Muscle of arm (tissue), 14 donors: ENCODE measurements at places on chromosomes 4 and X. TPM values are rescaled to one million over a fixed set of nuclear protein-coding genes. Genes with fewer than 3 reads are reported as not detected.

Gene MTMR8
- 1.9 TPM for polyA plus RNA-seq

Gene HMX1
- 0.08 TPM for polyA plus RNA-seq

Gene KLB
- not detected for polyA plus RNA-seq

Gene ATP1B4
- 231 TPM for polyA plus RNA-seq

Gene LARP7
- 59.0 TPM for polyA plus RNA-seq

Gene PCDH7
- 28.8 TPM for polyA plus RNA-seq

Gene USP27X
- 2.6 TPM for polyA plus RNA-seq

Gene VCX3A
- not detected for polyA plus RNA-seq

Gene BEX1
- 2.5 TPM for polyA plus RNA-seq

Gene SPRY1
- 170 TPM for polyA plus RNA-seq

Gene AR
- 6.9 TPM for polyA plus RNA-seq

Gene XAGE2
- not detected for polyA plus RNA-seq

Gene ATOH1
- not detected for polyA plus RNA-seq

Gene GPR82
- polyA plus RNA-seq, result not detected

Gene RCHY1
- not detected for polyA plus RNA-seq

Gene CXorf65
- polyA plus RNA-seq, result 1.3 TPM

Gene TLR2
- 2.2 TPM for polyA plus RNA-seq

Gene STBD1
- polyA plus RNA-seq, result 31.3 TPM

Gene EDNRA
- polyA plus RNA-seq, result 75.8 TPM

Gene CNGA2
- not detected for polyA plus RNA-seq

Gene NOA1
- 19.6 TPM for polyA plus RNA-seq

Gene CLDN24
- polyA plus RNA-seq, result not detected

Gene SMIM10
- 13.8 TPM for polyA plus RNA-seq

Gene ARMCX1
- polyA plus RNA-seq, result 96.1 TPM

Gene SPANXA1
- not detected for polyA plus RNA-seq

Gene AMBN
- not detected for polyA plus RNA-seq

Gene PROM1
- 58.1 TPM for polyA plus RNA-seq

Gene MAB21L2
- not detected for polyA plus RNA-seq

Gene FIP1L1
- 49.4 TPM for polyA plus RNA-seq

Gene VGLL1
- polyA plus RNA-seq, result 0.58 TPM

Gene P2RY8
- 1.2 TPM for polyA plus RNA-seq

Gene ADH7
- polyA plus RNA-seq, result not detected

Gene ARHGAP36
- polyA plus RNA-seq, result 644 TPM

Gene TRAPPC11
- polyA plus RNA-seq, result 32.1 TPM

Gene DRP2
- polyA plus RNA-seq, result 1.9 TPM

Gene PNMA6F
- not detected for polyA plus RNA-seq

Gene CLNK
- polyA plus RNA-seq, result 0.31 TPM

Gene MAGEB17
- not detected for polyA plus RNA-seq

Gene GLRA3
- polyA plus RNA-seq, result not detected

Gene TMEM255A
- polyA plus RNA-seq, result 15.4 TPM

Gene PLP2
- polyA plus RNA-seq, result 162 TPM
